Endothelial cell of umbilical vein (primary cell): ENCODE measurements at places on chromosomes 6 and 20.

DNA sequence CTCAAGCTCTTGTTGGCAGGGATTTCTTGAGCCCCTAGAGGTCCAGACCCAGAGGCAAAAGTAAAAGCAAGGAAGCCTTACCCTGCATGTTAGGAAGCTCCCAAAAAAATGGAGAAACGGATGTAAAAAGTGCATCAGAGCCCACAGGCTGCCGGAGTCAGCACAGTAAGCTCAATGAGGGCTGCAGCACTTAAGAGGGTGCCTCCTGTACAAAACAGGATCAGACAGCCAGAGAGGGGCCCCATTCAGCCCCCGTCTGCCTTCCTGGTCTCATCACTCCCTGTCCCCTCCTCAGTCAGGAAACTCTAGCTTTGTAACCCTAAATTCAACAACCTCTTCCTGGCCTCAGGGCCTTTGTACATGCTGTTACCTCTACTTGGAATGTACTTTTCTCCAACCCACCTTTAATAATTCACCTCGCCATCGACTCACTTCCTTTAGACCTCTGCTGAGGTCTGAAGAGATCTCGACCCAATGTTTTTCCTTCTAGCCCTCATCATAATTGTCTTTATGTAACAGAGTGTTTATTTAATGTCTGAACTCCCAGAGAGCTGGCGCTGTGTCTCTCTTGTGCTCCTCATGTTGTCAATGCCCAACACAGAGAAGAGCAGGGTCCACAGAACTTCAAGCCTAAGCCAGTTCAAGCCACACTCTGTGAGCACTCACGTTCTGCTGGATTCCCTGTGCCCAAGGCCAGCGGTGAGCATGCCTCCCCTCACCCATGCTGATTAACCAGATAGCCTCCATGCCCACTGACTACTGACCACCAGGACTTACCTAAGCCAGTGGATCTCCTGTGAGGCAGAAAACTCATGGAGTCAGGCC is 2.8 kb upstream of the PLCG1 start:
- DNase-seq, result no peak

- no peak for DNase-seq
Measured at GRCh38 chr6:1657116-1657770, 47.5 kb downstream of the FOXC1 start.

DNA sequence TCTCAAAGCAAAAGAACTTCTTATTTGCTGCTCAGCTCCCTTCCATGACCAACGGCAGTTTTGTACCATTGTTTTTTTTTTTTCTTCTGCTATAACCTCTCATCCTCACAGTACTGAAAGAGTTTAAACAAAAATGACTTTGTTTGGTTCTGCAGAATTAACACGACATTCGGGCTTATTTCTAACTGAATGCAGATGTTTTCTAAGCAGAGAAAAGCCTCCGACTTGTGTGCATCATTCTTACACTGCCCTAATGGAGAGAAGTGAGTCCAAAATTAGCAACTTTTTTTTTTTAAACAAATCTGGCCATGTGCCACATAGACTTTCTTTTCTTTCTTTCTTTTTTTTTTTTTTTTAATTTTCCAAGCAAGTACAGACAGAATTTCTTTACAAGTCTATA is 382.7 kb downstream of the HDGFL1 start:
- no peak for DNase-seq

GRCh38 chr6:3391902-3392458 is 64.9 kb downstream of the SLC22A23 start:
- DNase-seq, result no peak

GRCh38 chr6:138577151-138577915 is 78.0 kb upstream of the NHSL1 start:
- DNase-seq, result no peak

GRCh38 chr6:144266091-144266649 is 19.0 kb upstream of the UTRN start:
- peak; percentile 9 for DNase-seq

DNA sequence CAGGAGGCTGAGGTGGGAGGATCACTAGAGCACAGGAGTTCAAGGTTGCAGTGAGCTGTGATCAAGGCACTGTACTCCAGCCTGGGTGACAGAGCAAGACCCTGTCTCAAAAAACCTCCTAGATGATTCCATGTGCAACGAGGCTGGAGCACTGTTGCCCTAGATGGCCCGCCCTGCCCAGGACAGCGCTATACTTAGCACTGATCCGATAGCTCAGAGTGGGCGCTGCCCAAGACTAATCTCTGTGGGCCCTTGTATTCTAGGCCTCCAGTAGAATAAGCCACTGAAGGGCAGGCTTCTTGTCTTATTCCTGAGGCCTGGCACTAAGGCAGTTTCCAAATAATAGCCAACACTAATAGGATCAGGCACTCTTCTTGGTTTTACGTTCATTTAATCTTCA is 41.0 kb downstream of the STK35 start:
- DNase-seq, result no peak
